ENCODE measurements at places on chromosomes 5 and 9.

DNA sequence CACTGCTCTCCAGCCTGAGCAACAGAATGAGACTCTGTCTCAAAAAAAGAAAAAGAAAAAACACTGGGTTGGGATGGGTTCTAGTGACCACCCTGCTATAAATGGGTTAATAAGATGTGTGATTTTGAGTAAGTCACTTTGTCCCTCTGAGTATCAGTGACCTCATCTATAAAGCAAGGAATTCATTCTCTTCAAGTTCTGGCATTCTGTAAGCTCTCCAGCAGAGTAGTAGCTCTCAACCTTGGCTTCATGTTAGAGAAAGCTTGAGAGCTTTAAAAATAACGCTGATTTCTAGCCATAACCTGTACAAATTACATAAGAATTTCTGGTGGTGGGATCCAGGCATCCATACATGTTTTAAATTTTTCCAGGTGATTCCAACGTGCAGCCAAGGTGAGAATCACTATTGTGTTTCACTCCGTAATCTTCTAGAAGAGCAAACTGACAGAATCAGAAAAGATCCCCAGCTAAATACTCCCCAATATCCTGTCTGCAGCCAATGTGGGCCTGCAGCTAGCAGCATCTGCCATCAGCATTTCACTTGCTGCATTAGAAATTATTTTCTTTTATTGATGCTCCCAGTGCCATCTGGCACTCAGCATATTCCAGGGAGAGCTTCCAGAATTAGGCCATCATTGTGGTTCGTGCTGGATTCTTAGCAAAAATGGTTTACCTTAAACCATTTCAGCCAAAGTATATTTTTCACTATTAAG is 109.4 kb downstream of the FEM1C start:
- no peak for DNase-seq

DNA sequence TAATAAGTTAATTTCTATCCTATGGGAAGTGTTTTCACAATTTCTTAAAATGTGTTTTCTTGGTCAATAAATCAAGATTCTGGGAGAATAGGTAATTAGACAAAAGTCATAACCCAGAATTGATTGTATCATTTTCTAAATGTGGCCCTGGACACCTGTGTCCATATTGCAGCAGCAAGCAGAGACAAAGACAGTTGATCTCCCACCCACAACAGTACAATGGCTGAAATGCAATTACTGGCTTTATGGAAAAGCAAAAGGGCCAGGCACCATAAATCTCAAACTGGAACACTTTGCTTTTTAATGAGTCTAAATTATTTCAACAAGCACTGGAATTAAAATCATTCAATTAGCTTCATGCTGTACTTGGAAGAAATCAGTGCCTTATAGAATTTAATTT is 157.2 kb downstream of the ESM1 start:
- no peak for DNase-seq

DNA sequence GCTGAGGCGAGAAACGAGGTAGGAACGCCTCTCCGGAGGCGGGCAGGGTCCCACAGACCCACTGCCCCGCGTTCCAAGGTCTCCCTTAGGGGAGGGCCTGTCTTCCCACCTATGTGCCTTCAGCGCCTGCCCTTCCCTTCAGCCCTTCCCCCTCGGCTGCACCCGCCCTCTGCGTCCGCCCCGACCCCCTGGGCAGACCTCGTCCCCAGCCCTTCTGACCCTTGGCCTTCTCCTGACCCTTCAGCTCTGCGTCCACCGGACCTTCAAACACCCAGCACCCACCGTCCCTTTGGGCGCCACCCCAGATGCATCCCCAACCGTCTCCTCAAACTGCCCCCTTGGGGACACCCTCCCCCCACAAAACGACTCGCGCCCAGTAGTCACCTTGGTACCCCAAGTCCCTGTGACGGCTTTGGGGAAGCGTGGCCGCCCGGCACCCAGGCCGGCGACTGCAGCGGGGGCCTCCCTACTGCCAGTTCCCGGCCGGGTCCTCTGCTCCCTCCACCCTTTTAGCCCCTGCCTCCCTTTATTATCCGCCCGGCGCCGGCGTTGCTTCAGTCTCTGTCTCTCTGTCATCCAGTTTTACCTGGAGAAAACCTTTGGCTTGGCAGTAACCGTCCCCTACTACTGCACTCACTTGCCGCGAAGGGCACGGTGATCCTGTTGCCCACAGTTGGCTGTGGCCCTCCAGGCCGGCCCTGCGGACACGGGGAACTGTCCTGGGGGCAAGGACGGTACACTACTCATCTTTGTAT is 421 bp downstream of the RUSC2 start:
- no peak for DNase-seq

DNA sequence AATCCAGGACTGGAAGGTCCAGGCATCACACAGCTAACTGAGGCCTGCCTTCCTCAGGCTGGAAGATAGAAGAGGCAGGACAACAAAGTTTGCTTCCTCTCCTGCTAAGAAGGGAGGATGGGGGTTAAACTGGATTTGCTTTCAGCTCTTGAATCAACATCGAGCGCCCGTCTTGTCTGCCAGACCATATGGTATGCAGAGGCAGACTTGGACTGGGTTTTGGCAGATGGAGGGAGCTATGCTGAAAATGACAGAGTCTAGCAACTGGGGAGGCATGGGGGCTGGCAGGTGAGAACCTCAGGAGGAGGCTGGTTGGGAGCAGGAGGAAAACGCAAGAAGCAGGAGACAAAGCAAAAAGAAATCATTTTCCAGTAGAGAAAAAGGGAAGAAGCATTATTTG is 289.5 kb upstream of the IL12B start:
- DNase-seq: no peak

DNA sequence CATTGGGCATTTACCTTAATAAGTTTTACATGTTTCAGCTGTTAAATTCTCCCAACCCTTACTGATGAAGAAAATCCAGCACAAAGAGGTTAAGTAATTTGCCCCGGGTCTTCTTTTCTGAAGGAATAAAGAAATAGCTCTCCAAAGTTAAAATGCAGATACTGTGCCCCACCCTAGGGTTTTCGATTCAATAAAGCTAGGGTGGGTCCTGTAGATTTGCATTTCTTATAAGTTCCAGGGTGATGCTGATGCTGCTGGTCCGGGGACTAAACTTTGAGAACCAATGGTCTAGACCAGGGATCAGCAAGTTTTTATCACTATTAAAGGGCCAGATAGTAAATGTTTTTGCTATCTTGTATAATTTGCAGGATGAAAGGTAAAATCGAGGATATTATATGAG is 156.7 kb downstream of the ADAMTS12 start:
- no peak for DNase-seq

- DNase-seq: no peak
These were observed 494.9 kb upstream of the MEF2C start for GRCh38 chr5:89377767-89378455.
